ENCODE measurements at places on chromosomes 12 and 14.

- no peak for DNase-seq
These were observed 227.7 kb upstream of the NPAS3 start for GRCh38 chr14:32710731-32711680.

DNA sequence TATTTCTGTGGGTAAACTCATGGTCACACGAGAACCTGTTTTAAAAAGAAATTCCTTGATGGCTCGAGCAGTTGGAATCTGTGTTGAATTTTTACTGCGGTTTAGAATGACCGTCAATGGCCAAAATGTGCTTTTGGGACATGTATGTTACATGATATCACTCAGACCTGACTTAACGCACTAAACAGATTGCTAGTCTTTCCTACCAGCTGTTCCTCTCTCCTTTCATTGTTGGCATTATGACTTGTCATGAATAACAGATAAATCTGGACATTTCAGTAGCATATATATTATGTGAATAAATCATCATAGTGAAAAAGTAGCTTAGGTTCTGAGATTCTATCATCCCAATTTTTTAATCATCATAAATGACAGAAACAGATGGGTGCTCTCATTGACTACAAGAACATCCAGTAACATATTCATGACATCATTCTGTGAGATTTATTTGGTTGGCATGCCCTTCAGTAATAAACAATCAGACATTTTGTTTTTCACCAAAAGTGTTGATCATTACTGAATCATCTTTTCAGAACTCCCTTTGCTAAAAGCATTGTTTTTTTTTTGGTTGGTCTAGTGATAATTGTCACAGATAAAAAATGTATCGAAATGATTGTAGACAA, 57.9 kb upstream of the NAV3 start:
- DNase-seq, result no peak

GRCh38 chr14:97337267-97337666, 540.1 kb downstream of the VRK1 start:
- no peak for DNase-seq

DNA sequence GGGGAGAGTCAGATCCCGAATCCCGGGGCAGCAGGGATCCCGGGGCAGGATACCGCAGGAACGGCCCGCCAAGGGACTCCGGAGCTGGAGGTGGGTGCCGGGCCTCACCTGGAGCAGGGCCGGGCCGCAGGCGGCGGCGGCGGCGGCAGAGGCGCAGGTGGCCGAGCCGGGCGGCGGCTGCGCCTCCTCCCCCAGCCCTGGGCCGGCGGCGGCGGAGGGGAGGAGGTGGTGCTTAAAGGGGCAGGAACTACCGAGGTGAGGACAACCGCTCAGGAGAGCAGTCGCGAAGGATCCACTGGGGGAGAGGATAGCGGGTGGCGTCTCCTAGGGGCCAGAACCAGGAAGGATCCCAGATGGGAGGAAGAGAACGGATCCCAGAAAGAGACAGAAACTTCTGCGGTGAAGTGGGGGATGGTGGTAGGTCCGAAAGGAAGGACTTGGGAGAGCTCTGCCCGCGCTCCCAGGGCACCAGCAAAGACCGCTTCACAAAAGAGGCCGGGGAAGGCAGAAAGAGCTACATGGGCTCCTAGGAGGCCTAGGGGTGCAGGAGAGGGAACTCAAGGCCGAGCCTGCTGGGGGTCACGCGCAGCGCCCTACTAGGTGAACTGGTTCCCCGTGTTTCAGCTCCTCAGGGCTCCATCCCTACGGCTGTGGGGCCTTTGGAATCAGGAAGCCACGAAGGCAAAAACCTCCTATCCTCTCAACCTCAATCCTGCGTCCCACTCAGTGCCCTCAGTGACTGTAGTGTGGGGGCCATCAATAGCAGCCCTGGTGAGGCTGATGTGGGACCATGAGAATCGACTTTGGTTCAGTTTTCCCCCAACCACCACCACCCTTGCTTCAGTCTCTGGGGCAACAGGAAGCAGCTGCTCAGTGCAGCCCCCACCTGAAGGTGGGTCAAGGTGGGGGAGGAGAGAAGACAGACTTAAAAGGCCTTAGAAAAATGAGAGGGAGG, 5.0 kb upstream of the BAZ2A start:
- DNase-seq, result peak; percentile 75
